NCI-H2227 treated with DMSO at 0.1 percent for 48 hours (cell line): ENCODE measurements at places on chromosomes 7 and 10.

- no peak for DNase-seq
Measured at GRCh38 chr10:88347022-88347421, 236.1 kb downstream of the RNLS start.

DNA sequence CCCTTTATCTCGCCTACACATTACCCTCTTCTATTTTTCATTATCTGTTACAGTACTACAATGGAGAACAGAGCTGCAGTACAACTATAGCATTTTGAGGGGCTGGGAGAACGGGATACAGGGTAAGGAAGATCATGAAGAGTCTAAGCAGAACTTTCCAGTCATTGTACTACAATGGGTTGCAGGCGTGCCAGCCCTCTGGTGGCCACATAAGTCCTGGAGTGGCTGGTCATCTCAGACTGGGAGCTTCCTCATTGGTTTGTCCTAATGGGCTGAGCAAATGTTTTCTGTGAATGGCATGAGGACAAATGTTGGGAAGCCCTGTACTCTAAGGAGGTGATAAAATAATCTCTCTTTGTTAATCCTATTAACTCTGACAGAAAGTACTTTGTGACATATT lies 33.0 kb downstream of the TMEM106B start:
- no peak for DNase-seq

- DNase-seq: no peak
Measured at GRCh38 chr10:4733150-4733842, 92.7 kb upstream of the AKR1E2 start.

GRCh38 chr10:92082583-92083280 lies 159.2 kb downstream of the BTAF1 start:
- no peak for DNase-seq

GRCh38 chr10:68871105-68871711 lies 29.9 kb upstream of the DDX50 start:
- DNase-seq: peak; percentile 3

GRCh38 chr7:152464312-152465118 lies 28.7 kb upstream of the KMT2C start:
- peak; percentile 73 for DNase-seq

DNA sequence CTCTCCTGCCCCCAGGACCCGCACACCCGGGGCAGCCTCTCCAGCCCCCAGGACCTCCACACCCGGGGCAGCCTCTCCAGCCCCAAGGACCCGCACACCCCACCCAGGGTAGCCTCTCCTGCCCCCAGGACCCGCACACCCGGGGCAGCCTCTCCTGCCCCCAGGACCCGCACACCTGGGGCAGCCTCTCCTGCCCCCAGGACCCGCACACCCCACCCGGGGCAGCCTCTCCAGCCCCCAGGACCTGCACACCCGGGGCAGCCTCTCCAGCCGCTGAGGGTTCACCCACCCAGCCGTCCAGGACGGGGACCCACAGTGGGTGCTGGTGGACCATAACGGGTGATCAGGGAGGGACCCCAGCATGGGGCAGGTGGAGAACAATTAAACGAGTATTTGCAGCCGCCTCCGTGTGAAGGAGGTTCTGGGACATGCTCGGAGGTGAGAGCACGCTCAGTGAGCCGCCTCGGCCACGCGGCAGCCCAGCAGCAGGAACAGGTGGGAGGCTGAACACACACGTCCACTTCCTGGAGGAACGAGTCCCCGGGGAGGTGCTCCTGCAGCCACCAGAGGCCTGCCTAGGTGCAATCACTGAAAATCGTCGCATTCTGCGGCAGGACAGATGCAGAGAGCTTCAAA lies 107.9 kb downstream of the PDGFA start:
- no peak for DNase-seq

DNA sequence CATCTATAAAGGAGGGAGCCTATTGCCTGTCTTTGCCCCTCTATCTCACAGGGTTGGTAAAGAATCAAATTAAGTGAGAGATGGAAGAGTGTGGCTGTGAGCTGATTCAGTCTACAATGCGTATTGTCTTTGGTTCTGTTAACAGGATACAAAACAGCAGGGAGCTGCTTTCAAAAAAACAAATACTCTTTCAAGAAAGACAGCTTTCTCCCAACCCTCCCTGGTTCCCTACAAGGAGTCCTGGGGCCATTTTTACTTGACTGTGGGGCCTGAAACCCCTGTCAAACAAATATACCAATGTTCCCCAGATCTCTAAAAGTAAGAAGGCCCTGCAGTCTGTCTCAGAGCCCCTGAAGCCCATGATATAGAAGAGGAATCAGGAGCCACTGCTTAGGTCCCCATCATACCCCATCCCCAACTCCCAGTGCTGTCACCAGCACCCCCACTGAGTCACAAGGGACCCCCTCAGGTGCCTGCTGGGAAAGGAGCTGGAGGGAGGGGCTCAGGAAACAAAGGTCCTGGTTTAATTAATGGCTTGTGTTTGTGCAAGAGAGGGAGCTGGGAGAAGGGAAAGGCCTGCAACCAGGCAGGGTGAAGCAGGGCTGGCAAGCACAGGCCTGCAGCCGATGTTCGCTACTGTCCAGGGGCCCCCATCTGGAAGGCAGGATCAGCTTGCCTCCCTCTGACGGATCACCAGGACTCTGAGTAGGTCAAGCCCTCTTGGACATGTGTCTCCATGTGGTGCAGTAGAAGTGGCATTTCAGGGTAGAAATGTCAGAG lies 182.0 kb upstream of the GHITM start:
- DNase-seq: no peak

DNA sequence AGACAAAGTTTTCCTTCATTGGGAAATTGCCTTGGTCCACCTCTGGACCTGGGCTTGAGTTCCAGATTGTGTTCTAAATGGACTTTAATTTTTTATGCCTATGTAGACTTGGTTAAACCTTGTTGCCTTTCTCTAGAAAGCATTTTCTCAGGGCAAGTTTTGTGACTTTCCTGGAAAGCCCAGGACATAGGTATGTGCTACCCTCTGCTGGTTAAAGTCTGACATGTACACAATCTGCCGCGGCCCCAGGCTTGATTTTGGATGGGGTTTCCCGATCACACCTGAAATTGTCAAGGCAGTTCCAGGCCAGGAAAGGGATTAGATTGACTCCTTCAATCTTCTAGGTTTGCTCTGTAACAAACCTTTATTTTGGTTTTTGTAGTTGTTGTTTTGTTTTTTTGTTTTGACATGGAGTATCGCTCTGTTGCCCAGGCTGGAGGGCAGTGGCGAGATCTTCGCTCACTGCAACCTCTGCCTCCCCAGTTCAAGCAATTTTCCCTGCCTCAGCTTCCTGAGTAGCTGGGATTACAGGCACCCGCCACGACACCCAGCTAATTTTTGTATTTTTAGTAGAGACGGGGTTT lies 14.1 kb upstream of the AKR1B10 start:
- peak; percentile 11 for DNase-seq

GRCh38 chr7:139720705-139721231 lies 57.0 kb downstream of the HIPK2 start:
- DNase-seq: no peak

DNA sequence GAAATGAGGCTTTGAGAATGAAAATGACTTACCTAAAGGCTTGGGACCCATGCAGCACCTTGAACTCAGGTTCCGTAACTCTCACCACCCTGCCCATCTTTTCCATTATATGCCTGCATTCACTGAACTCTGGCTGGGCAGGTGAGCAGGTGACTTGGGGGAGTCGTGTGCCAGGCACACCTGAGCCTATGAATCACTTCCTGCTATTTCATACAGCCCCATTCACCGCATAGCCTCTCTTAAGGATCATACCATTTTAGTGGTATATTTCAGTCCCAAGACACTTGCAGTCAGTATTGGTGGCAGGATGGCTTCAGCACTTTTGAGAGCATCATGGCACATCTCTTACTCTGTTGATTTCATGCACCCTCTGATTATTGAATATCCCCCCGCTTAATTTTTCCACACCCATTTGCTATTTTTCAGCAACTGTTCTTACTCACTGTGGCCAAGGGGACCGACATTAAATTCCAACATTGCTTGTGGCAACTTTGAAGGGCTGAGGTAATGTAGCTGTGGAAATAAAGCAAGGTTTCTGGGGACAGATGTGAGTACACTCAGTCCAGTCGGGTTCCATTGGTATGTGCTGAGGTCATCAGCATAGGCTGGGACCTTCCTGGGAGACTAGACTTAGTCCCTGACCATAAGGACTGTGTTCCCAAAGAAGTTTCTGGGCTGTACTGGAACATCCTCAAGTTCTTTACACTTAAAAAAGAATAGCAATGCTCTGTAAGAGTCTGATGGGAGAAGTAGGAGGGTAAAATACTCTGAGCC lies 39.8 kb upstream of the ZNF438 start:
- DNase-seq: no peak

GRCh38 chr10:59580026-59580863 lies 129.4 kb downstream of the SLC16A9 start:
- no peak for DNase-seq

GRCh38 chr7:98779800-98780587 lies 89.8 kb downstream of the TMEM130 start:
- DNase-seq: no peak

DNA sequence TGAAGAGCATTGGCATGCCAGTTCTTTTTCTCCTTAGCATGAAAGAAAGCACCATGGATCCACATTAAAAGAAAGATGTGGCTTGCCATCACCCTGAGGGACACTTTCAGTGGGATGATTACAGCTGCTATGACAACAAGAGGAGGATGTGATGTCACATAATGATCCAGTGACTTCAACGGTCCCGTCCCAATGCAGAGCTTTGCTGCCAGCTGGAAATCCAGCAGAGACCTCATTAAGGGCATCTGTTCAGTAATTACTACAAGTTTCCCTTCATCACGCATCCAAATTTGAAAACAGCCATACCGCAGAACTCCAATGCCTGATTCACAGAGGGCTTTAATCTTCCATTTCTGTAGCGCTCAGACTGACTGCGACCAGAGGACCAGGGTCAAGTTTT lies 206.6 kb downstream of the LSM5 start:
- no peak for DNase-seq

DNA sequence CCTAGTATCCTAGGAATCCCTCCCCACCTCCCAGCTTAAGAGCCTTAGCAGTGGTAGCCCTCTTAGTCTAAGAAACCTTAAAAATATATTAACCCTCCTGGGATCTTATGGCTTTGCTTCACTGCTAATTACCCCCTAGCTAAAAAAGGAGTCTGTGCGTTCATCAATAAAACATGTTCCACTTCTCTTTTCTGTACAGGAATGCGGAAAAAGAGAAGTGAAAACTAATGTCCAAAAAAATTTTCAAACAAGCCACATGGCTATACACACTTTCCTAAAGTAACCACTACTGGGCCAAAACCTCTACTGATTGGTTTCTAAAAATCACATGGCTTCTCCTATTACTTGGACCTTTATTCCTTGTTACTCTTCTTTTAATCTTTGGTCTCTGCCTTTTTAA lies 667.1 kb upstream of the LRRTM3 start:
- DNase-seq: no peak

GRCh38 chr7:148967032-148967372 lies 61.3 kb downstream of the PDIA4 start:
- no peak for DNase-seq

DNA sequence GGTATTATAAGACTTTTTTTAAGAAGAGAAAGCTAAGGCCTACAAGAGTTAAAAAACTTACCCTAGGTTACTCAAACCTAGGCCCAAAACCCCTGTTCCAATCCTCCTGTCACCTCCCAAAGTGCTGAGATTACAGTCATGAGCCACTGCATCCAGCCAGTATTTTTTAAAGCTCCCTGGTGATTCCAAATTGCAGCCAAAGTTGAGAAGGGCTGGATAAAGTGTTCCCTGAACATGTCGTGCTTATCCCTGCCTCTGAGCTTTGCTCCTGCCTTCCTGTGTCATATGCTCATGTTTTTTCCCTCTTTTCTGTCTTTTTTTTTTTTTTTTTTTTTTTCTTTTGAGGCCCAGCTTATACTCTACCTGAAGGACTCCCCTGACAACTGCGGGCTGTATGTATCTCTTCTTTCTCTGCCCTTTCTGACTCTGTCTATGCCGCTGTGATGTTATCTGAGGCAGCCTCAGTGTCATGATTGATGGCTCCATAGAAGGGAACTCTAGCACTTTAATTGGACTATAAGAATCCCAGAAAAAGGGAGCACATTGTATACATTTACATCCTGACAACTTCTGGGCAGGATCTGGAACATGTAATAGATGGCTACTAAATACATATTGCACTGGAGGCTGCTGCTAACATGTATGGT lies 8.0 kb downstream of the AKR1B10 start:
- no peak for DNase-seq

- peak; percentile 23 for DNase-seq
Measured at GRCh38 chr10:28241741-28242399, 61.0 kb downstream of the MPP7 start.

DNA sequence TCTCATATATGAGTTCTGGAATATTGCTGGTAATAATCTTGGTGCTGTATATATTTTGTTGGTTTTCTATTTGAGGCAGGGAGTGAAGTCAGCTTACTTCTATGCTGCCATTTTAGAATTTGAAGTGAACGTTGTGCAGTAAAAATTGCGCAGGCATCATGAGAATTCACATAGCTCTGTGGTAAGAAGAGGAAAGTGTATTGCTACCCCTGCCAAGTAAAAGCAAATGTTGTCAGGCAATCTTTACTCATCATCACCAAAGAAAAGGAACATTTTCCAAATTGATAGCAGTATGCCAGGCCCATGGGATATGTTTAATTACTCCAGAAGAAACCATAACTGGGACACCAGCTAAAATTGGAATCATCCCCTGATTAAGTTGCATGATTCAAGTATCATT lies 13.4 kb downstream of the FEZF1 start:
- DNase-seq: no peak

GRCh38 chr10:59829024-59829423 lies 75.8 kb upstream of the MRLN start:
- DNase-seq: no peak

- no peak for DNase-seq
Measured at GRCh38 chr10:69660296-69660695, 30.2 kb downstream of the FAM241B start.

DNA sequence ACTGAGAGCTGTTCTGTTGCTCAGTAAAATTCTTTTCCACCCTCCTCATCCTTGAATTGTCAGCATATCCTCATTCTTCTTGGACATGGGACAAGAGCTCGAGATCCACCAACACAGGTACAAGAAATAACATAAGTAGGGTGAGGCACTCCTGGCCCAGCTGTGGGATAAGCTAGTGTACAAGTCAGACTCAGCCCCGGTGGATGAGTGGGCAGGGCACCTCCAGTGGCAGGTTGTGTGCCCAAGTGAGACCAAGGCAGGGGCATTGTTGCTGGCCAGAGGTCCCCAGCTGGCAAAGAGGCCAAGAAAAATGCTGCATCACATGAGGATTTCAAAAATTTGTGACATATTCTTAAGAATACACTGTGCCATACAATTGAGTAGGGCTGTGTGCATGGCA lies 402.0 kb upstream of the ZWINT start:
- no peak for DNase-seq

DNA sequence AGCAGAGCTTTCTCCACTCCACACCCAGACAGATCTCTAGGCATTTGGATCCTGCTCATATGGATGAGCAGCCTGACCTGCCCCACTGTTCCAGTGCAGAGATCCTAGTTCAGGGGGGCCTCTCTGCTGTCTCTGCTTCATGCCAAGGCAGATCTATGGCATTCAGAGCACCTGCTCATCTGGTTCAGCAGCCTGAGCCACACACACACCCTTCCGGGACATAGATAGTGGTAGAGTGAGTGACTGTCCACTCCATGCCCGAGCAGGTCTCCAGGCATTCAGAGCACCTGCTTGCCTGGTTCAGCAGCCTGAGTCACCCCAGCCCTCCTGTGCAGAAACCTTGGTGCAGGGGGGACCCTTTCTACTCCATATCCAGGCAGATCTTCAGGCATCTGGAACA lies 54.3 kb upstream of the ZNF800 start:
- DNase-seq: no peak
